ENCODE measurements at places on chromosomes 1 and 21. TPM values are rescaled to one million over a fixed set of nuclear protein-coding genes. Genes with fewer than 3 reads are reported as not detected.

DNA sequence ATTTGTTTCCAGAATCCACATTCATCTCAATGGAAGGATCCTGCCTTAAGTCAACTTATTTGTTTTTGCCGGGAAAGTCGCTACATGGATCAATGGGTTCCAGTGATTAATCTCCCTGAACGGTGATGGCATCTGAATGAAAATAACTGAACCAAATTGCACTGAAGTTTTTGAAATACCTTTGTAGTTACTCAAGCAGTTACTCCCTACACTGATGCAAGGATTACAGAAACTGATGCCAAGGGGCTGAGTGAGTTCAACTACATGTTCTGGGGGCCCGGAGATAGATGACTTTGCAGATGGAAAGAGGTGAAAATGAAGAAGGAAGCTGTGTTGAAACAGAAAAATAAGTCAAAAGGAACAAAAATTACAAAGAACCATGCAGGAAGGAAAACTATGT lies 2.6 kb downstream of the GADD45A start:
- no peak for DNase-seq
- no peaks in the 10 kb centered on the region for H3K36me3 ChIP-seq
- no peaks in the 10 kb centered on the region for H3K27me3 ChIP-seq
- peak overlapping the region; percentile 12 for H3K27ac ChIP-seq
- H3K4me1 ChIP-seq, result peaks cover 15% of the 10 kb centered on the region

GRCh38 chr1:44235808-44236207 lies 22.5 kb downstream of the DMAP1 start:
- H3K27me3 ChIP-seq, result no peaks in the 10 kb centered on the region
- peaks cover 5% of the 10 kb centered on the region for H3K4me1 ChIP-seq
- no peak overlapping the region for H3K4me3 ChIP-seq
- no peak overlapping the region for H3K27ac ChIP-seq

GRCh38 chr21:15308333-15308732 lies 243.5 kb upstream of the NRIP1 start:
- H3K36me3 ChIP-seq, result no peaks in the 10 kb centered on the region
- no peak overlapping the region for H3K27ac ChIP-seq

Gene NCMAP
- not detected for total RNA-seq

DNA sequence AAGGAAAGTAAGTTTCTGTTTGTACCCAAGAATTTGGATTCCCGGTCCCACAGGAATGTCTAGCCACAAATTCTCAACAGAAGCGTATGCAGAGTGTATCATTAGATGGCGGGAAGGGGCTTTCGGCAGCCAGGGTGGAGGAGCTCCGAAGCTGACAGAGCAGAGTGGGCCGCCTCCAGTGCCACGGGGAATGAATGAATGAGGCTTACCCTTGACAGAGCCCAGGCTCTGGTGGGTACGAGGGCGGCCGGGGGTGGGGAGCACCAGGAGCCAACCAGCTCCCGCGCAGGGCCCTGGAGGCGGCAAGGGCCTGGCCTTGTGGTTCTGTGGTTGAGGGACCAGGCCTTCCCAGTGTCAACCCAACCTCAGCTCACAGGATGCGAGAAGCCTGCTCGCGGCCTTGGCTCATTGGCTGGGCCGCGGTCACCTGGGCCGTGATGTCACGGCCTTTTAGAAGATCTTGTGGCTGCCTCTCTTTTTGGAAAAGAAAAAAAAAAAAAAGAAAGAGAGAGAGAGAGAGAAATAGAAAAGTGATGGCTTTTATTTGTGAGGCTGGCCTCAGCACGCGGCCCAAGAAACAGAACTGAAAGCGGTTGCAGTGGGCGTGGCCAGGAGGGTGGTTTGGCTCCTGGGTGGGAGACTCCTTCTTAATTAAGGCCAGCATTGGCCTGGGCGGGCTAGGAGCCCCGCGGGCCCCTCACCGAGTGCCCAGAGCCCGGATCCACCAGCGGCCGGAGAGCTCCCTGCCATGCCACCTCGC lies 34.9 kb upstream of the RUNX3 start:
- peak overlapping the region; percentile 60 for H3K27ac ChIP-seq
- no peaks in the 10 kb centered on the region for H3K27me3 ChIP-seq
- peak; percentile 88 for DNase-seq
- H3K4me1 ChIP-seq, result peaks cover 54% of the 10 kb centered on the region
- H3K36me3 ChIP-seq, result no peaks in the 10 kb centered on the region

All from CD8-positive, alpha-beta memory T cell (primary cell).